ENCODE measurements at places on chromosomes 1 and 21.

DNA sequence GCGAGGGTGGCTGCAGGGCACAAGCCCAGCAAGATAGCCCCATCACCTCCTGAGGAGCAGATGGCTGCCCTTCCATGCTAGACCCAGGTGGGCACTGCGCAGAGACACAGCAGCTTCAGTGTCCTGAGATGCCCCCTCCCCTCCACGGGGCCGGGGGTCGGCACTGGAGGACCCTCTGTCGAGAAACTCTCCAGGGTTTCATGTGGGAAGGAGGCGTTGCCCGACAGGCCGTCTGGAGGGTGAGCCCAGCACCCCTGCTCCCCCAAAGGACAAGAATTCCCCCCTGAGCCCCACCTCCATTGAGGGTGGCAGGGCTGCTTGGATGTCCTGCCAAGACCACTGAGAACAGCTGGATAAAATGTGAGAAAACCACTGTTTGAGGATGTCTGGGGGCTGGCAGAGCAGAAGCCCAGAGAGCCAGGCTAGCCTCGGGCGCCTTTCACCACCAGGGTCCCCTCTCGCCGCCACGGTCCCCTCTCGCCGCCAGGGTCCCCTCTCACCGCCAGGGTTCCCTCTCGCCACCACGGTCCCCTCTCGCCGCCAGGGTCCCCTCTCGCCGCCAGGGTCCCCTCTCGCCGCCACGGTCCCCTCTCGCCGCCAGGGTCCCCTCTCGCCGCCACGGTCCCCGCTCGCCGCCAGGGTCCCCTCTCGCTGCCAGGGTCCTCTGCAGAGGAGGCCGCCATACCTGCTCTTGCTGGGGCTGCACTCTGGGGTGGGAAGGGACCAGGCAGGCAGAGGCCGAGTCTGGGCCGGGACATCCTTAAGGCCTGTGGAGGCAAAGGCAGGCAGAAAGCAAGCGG, 44.2 kb downstream of the SLC19A1 start:
- DNase-seq = no peak

GRCh38 chr1:33640114-33640660, 167.7 kb downstream of the ZSCAN20 start:
- DNase-seq = no peak

- DNase-seq = no peak
Measured at GRCh38 chr1:232174306-232174705, 455.6 kb downstream of the SIPA1L2 start.

- no peak for DNase-seq
Measured at GRCh38 chr21:44316277-44316900, 16.5 kb downstream of the PFKL start.

DNA sequence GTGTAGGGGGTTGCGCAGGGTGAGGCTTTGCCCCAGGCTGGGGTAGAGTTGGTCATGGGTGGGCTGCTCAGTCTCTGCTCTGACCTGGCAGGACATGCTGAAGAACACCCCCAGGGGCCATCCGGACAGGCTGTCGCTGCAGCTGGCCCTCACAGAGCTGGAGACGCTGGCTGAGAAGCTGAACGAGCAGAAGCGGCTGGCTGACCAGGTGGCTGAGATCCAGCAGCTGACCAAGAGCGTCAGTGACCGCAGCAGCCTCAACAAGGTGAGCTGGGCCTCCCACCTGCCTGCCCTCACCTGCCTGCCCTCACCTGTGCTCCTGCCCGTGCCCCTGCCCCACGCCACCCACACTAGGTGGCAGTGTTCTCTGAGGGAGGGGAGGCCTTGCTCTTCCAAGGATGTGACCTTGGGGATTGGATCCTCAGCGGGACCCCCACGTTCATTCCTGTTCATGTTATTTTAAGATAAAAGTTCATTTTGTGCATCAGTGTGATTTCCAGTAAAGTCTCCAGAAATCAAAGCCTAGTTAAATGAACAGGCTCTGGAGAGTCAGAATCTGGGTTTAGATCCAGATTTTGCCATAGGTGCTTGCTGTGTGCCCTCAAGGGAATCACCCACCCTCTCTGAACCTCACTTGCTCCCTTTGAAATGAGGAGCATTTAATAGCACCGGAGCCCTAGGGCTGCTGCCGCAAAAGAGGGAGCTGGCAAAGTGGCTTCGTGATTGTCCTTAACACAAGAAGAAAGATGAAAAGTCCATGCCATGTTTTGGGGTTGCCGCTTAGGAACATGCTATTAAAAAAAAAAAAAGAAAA, 87.9 kb downstream of the ARHGEF10L start:
- no peak for DNase-seq

- DNase-seq = no peak
Measured at GRCh38 chr1:244074559-244075171, 23.6 kb downstream of the ZBTB18 start.

- DNase-seq = no peak
Measured at GRCh38 chr1:204453141-204453772, 41.3 kb downstream of the PIK3C2B start.

DNA sequence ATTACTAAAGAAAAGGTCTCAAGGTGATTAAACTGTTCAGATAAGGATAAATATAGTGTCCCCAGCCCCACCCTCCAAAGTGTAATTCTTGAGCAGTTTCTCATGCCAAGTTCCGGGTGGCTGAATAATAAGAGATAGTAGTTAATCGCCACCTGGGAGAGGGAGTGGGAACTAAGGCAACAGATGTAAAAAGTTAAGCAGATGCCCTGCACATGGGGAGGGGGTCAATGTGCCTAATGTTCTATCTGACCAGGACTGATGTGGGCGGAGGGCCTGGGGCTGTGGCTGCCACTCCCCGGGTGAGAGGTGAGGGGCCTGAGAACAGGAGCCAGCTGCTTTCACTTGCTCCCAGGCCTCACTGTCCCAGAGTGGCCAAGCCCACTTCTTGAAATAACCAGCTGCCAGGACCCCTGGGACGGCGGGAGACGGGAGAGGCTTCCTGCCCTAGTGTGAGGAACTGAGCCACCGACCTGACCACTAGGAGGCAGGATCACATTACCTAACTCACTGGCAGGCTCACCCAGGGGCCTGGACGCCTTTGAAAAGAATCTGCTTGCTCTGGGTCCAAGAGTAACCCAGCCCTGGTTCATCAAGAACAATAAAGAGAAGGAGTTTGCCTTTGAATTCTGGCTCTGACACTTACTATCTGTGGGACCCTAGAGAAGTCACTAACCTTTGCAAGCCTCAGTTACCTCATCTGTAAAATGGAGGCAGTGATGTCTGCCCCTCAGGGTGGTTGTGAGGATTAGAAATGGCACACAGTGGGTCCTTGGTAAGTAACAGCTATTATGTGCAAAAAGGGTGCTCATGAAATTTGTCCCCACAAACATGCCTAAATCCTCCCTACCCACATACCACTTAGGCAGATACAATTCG, 179.2 kb downstream of the ATG4C start:
- peak; percentile 15 for DNase-seq

DNA sequence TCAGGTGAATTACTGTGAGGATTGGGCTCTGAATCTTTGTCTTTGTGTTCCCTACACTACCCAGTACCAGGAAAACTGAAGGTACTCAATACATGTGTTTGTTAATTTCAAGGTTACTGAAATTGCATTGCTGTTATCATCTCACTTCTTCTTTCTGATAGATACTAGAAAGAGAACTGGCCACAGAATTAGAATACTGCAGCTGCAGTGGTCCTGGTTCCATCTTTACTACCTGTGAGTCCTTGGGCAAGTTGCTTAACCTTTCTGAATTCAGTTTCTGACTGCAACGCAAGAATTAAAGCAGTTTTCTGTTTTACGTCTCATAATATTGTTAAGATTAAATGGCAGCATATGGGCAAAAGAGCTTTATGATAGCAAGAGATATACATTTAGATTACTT, 263.5 kb downstream of the LMO4 start:
- no peak for DNase-seq

- no peak for DNase-seq
Measured at GRCh38 chr1:83028467-83028866, 970.5 kb downstream of the TTLL7 start.

GRCh38 chr1:57086154-57086553, 120.3 kb upstream of the C8B start:
- no peak for DNase-seq

GRCh38 chr1:226762988-226763904, 24.2 kb upstream of the ITPKB start:
- DNase-seq = no peak

GRCh38 chr1:94803517-94804441, 16.4 kb upstream of the SLC44A3 start:
- no peak for DNase-seq

All from A172 (cell line).